Suppressor macrophage treated with lipopolysaccharide for 1 hour (primary cell): ENCODE measurements at places on chromosomes 7 and 10.

DNA sequence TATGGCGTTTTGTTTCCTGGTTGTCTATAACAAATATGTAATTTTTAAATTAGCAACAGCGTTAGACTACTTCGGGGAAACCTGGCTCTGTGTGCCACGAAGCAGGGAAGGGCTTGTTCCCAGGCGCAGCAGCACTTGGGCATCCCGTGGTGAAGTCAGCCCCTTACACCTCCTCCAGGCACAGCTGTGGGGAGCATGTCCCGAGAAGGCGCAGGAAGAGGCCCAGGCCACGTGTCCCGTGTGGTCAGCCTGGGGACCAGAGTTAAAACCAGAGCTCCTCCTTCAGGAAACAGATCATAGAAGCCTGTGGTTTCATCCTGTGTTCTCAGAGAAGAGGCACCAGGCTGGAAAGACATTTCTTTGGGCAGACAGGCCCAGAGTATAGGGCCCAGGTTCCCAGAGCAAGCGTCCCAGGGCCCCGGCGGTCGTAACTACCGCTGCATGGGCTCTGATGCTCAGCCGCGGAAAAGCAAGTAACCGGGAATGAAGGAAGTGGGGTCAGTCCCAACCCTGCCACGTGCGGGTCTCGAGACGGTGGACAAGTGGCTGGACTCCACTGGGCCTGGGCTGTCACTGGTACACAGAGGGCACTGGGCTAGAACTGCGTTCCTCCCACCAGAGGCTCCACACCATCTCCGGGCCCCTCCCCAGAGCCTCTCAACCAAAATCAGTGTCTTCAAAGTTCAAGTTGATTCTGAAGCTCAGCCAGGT is 7.1 kb downstream of the NUDT1 start:
- peak; percentile 87 for DNase-seq

DNA sequence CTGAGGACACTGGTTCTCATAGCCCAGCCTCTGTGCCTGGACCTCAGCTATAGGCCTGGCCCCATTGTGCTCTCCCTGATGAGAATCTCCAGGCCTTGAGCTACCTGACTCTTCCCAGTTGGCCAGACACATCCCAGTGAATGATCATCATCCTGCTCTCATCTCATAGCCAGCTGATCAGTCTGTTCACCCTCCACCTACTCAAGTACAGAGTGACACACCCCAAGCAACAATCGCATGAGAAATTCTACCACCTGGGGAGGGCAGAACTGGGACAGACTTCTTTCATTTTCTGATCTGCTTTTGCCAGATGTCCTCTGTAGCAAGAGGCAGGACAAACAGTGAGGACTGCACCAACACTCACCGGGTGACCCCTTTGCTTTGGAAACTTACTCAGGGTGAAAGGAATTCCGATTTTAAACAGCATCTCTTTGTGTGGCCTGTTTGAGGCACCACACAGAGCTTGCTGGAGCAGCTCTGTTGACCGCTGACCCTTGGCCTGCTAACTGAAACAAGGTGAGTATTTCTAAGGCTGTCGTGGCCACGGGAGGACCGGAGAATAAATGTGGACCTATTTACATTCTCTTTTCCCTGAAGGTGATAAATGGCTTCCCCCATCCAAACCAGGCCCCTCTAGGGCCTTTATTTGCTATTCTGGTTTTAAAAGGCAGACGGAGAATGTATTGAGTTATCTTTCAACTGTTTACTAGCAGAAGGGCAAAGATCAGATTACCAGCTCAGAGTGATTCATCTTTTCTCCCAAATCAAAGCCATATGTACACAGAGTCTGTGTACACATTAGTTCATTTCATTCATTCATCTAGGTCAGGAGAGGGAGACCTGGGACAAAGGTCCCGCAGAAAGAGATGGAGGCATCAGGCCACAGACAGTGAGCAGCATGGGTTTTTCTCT is 181.4 kb upstream of the TNS3 start:
- no peak for DNase-seq

DNA sequence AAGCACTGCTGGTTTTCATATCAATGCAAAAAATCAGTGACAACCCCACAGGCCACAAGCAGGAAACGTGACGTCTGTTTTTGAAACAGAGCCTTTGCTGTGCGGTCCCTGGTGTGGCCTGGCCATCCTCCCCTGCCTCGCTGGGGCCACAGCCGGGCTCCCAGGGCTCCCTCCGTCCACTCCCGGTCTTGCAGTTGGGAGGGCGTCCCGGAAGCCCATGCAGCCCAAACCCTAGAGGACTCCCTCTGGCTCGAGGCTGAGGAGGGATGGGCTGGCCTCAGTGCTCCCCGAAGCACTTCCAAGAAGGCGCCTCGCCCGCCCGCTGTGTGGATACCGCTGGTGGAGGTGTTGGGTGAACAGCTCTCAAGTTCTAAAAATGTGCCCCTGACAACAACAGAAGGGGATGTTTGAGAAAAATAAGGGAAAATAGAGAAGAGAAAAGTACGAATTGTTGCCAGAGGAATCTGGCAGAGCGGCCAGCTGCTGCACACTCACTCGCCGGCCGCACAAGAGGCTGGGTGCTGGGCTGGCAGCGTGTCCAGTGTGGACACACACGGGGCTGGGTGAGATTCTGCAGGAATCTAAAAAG is 73.5 kb downstream of the ZRANB1 start:
- no peak for DNase-seq

DNA sequence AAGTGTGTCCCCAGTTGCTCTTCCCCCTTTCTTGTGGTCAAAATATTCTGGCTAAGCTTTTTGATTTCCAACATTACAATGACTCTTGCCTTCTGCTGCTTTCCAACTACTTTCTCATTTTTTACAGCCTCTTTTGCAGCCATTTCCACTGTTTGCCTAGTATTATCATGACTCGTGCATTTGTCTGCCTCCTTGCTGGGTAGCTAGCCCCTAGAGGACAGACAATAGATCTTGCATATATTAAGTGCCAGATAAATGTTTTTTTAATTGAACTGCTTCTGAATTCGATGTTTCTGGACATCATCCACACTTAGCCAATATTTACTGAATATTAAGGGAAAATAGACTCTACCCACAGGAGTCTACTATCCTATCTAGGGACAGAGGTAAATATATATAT is 124.5 kb downstream of the POU6F2 start:
- no peak for DNase-seq

- DNase-seq = no peak
Measured at GRCh38 chr10:43311794-43312193, 44.9 kb upstream of the RASGEF1A start.

GRCh38 chr7:14787551-14787950 is 115.0 kb downstream of the DGKB start:
- DNase-seq = no peak

DNA sequence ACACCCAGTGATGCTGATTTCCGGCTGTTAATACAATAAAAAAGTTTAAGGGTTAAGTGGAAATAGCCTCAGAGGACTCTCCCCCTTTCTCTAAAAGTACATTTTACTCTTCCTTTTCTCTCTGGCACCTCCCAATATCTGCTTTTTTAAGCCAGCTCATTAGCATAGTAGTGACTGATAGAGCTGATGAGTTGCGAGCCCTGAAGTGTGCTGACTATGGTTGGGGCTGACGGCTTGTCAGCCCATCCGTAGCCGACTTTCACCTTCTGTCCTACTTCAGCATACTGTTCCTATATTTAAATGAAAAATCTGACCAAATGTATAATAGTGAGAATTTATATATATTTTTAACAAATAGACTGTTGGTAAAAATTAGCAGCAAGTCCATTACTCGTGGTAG is 80.0 kb downstream of the SHH start:
- DNase-seq = no peak

- no peak for DNase-seq
Measured at GRCh38 chr10:22604344-22605126, 109.8 kb downstream of the PIP4K2A start.

DNA sequence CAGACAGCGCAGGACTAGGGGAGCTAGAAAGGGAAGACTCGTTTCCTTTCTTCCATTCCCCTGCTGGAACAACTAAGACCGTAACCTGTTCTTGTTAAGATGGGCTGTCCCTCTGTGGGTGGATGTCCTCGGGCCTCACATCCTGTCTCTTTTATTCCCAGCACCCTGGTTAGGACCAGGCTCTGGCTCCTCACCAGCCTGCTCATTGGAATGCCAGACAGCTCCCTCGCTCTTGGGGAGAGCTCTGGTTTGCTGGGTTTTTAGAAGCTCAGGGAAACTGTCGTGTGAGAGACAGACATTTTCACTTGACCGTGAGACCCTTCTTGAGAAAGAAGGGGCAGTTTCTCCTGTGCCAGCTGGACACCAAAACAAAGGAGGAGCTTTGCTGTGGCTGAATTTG is 58.1 kb upstream of the HABP2 start:
- no peak for DNase-seq

- DNase-seq = no peak
Measured at GRCh38 chr10:69360485-69361302, 56.0 kb downstream of the TACR2 start.

DNA sequence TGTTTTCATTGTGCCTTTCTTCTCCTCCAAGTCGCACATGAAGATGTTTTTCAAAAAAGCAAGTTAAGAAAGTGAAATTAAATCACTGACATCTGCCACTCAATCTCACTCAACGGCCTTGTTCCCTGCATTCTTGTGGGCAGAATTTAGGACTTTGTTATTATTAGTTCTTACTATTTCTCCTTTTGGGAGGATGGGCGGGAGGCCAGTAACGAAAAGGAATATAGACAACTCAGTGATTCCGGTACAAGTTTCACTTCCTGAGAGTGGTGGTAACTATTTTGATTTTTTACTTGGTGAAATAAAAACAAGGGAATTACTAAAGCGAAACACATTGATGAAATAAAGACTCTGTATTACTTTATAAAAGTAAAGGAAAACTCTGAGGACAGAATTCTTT is 231.9 kb upstream of the HABP2 start:
- DNase-seq = peak; percentile 93

- DNase-seq = no peak
Measured at GRCh38 chr10:62037890-62038608, 136.6 kb downstream of the ARID5B start.

DNA sequence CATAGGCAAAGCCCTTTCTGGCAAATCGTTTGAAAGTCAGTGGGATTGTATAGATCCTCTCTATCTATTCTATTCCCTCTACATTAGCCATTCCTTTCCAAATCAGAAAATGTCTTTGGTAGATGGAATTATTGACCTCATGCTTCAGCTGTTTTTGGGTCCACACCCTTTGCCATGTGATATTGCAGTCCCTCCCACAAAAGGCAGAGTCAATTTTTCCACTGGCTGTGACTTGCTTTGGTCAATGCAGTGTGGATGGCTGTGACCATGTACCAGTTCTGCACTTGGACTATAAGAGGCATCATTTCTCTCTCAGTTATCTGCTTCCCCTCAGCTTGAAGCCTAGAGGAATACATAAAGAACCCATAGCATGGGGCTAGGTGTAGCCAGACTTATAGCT is 332.9 kb downstream of the PTEN start:
- DNase-seq = no peak

DNA sequence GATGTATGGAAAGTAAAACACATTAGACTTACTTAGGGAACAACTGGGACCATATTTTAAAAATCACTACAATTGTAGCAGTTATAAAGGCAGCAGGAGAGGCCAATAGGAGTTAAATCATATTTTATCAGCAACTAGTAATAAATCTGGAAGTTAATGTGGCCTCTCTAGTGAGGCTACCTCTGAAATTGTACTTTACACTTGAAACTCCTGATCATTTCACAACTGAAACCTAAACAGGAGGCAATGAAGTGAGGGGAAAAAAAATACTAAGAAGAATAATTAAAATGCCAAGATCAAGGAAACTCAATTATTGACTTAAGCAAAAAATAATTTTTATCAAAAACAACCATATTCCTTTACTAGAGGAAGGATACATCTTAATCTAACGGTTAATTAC is 265.6 kb upstream of the HGF start:
- DNase-seq = no peak

GRCh38 chr7:121440857-121441503 is 44.9 kb upstream of the FAM3C start:
- DNase-seq = no peak

- no peak for DNase-seq
Measured at GRCh38 chr7:84202855-84203254, 8.3 kb upstream of the SEMA3A start.

DNA sequence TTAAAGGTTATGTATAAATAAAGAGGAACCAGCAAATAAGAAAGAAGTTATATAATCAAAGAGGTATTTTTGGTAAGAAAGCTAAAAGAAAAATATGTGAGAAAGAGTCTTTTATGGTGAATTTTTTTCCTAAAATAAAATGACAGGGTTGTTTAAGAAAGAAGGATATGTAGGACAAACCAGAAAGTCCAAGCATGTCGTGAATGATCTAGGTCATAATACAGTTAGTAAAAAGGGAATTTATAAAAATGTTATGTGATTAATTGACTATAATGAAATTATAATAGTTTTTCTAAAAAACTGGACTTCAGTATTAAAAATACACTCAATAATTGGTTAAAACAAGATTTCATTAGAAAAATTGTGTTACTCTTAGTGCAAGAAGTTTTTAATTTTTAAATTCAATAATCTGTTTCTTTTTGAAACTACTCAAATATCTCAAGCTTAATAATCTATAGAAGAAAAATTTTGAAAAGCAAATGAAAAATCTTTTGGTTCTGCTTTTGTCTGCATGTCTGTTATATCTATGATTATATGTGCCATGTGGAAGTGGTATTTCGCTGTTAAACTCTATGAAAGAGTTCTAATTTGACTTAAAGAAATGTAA is 23.3 kb downstream of the AVL9 start:
- DNase-seq = peak; percentile 6

DNA sequence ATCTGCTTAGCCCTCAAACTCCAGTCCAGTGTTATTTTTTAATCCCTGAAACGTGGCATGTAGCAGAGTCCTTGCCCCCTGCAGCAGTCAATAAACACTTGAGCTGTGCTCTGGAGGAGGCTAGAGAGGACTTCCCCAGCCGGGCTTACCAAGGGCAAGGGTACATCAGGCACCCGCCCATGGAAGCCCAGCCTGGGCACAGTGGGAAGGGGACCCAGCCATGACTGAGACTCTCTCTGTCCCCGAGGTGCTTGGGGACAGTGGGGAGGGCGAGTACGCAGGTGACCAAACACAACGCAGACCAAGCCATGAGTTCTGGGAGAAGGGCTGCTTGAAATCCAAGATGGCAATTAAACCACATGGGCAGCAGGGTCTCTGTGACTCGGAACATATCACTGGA is 45.2 kb downstream of the EBF3 start:
- no peak for DNase-seq

GRCh38 chr7:52794621-52795020 is 240.8 kb upstream of the POM121L12 start:
- DNase-seq = no peak

GRCh38 chr10:33260403-33261149 is 73.9 kb downstream of the NRP1 start:
- no peak for DNase-seq

- peak; percentile 87 for DNase-seq
Measured at GRCh38 chr7:128939075-128939860, 1.5 kb downstream of the IRF5 start.

GRCh38 chr7:91995391-91996105 is 54.9 kb downstream of the AKAP9 start:
- peak; percentile 33 for DNase-seq

DNA sequence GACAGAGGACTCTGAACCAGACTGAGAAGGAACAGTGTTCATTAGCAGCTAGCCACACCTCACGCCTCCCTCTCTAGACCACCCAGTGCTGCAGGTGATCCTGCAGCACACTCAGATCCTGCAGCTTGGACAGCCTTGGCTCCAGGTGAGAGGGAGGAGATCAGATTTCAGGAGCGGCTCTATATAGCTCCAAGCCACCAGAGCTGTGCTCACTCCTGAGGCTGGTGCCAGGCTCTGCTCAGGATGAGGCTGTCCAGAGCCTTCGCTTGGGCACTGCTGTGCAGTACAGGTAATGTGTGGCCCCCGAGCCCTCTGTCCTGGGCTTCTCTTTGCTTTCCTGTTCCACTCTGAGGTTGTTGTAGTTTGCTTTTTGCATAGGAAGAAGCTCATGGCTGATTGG is 42.4 kb downstream of the C10orf120 start:
- no peak for DNase-seq

- no peak for DNase-seq
Measured at GRCh38 chr7:69739190-69739589, 140.9 kb downstream of the AUTS2 start.
